ENCODE measurements at places on chromosomes 4 and X.

DNA sequence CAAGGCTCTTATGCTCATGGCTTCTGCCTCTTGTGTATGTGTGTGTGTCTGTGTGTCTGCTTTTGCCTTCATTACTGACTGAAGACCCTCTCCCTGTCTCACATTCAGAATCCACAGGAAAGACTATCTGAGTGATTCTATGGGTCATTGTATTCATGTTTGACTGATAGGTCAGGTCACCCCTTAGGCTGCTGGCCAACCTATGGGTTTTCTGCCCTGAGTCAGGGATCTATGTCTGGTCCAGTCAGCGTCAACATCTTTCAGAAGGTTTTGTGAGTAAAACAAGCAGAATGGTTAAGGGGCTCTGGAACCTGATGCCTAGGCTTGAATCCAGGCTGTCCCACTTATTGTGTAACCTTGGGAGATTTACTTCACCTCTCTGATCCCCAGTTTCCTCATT, 30.5 kb downstream of the NHSL2 start:
- DNase-seq, result no peak

- no peak for DNase-seq
Observed at GRCh38 chr4:77074381-77074831, 1.4 kb downstream of the CCNI start.

DNA sequence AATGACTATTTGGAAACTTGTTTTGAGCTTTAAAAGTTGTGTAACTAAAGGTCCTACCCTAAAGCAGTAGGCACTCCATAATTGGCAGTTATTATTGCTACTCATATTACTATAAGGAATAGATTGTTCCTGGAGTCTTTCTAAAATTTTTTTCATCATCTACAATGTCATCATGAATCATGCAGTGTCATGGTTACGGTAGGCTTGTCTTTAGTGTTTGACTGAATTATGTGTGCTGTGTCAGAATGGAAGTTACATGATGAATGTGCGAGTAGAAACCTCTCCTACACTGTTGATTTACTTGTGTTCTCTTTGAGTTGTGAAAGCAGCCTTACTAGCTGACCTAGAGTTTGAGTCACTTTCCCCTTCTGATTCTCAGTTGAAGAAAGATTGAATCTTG, 1099.9 kb downstream of the RAPGEF2 start:
- DNase-seq, result no peak

GRCh38 chrX:104435249-104435648, 130.8 kb upstream of the IL1RAPL2 start:
- no peak for DNase-seq

GRCh38 chrX:1378306-1378759, 13.6 kb downstream of the SLC25A6 start:
- DNase-seq, result no peak

DNA sequence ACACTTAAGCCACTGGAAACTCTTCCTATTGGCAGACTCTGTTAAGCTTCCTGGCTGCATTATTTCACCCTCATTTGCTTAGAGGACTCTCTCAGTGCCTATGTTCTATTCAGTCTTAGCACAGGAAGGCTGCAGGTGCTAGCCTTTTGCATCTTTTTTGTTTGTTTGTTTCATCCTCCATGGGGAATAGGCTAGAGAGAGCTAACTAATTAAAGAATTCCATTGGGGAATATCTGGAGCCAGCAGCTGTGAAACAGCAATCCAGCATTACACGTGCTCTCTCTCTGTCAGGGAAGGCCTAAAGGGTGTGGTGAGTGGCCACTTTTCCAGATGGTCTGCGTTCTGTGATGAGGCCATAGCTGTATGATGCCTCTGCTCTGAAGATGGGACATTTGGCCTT, 633.6 kb downstream of the SPRY1 start:
- DNase-seq, result no peak

DNA sequence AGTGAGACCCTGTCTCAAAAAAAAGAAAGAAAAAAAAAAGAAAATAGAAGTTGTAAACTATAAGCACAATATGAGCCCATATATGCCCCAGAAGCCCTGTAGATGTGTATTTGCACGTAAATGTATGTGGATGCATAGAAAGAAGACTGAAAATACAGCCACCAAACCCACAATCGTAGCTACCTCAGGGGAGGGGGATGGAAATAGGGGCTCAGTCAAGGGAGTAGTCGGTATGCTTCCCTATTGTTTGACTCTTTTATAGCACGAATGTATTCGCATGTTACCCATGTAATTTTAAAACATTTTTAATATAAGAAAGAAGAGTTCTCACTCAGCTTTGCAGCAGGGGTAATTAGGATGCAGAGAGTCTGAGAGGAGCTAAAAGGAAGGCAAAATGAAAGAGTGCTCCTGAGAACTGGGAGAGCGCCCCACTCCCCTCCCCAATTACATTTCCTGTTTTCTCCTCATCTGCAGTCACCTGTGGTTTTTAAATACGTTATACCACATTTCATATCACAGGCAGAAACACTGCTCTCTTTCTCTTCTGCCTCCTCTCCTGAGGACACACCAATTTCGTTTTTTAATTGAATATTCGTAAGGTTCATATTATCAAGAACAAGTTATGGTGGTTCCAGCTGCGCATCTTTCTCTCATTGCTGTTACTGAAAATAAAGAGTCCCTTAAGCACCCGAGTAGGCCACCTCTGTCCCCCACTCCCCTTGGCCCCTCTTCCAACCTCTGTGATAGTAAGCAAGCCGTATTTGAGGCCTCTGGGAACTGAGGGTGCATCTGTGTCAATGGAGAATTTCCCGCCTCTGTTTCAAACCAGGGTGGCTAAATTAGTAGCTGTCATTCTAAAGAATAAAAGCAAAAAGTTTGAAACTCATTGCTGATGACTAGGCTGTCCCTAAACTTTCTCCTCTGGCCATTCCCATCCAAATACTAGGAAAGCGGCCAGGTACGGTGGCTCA, 10.7 kb downstream of the SEPTIN6 start:
- no peak for DNase-seq

GRCh38 chrX:24979081-24979480, 36.7 kb downstream of the ARX start:
- no peak for DNase-seq
